Pulmonary artery endothelial cell (primary cell): ENCODE measurements at places on chromosomes 13 and 19.
A peak's percentile ranks its signal among the peaks of the same experiment; 100 is the strongest.

DNA sequence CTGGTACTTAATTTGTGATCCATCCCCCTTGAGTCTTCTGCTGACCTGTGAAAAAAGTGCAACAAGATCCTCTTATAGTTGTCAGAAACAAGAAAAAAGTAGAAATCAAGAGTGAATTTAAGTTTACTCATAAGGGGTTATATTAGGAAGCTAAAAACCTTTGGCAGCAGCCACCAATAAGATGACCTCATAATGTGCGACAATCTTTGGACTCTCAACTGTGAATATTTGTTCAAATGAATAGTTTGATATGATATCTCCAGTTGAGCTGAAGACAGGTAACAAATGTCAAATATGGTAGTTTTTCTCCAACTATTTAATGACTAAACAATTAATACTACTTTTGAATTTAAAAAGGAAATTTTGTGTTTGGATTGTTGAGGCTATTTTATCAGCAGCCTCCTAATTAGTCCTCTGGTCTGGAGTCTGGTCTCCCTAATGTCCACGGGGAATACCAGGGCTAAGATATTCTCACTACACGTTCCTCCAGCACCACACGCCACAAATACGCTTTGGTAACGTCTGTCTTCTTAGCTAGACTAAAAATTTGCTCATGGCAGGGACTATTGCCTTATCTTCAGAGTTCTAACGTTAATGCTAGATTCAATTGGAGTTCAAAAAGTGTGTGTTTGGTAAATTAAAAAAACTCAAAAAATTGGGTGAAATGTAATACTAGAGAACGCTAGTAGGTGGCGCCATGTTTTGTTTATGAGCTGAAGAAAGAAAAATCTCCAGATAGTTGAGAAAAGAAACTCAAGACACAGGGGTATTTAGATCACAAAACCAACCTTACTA, 51.0 kb upstream of the PDX1 start:
- no peak for DNase-seq

GRCh38 chr13:92459306-92459705, 767.3 kb upstream of the GPC6 start:
- DNase-seq = no peak

DNA sequence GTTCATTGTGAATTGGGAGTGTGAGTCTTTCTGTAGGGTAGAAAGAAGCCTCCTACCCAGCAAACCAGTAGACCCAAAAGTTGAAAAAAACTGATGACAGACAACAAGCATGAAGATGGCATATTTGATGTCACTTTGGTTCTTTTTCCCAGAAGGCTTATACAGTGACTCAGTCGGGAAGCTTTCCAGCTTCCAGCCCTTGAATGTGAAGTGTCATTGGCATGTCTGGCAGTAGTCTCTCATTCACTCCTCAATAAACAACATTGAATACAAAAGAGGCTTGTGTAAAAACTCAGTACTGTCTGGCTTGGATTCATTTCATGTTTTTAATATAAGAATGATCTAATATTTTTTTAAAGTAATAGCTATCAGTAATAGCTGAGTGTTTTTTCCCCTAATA, 68.7 kb downstream of the IPO5 start:
- DNase-seq = no peak

- no peak for DNase-seq
Observed at GRCh38 chr13:84137292-84137691, 255.0 kb upstream of the SLITRK1 start.

GRCh38 chr13:34064456-34065205, 246.7 kb downstream of the RFC3 start:
- peak; percentile 41 for DNase-seq

- DNase-seq = no peak
Observed at GRCh38 chr13:93753639-93754038, 527.0 kb downstream of the GPC6 start.

DNA sequence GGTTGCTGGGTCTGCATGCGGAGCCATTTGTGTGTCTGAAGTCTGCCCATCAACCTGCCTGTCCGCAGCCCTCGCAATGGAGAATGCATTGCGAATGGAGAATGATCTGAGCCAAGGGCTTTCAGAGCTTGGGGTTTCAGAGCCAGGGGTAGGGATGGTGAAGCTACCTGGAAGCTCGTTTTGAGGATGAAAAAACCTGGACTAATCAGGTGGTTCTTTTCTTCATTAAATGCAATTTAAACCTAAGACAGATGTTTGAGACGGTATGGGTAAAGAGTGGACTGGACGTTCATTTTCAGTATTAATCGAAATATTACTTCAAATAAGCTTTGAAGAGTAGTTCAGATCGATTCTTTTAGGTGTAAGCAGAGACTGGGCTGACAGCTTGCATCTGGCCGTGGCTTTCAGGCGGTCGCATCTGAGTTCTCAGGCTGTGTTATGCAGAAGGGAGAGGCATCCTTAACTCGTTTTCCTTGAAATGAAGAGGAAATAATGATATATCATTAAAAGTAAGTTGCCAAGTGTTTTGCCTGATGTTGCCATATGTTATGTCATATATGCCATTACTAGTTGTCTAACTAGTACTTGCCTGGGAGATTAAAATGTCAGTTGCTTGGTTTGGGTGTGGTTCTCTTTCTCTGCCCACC, 801 bp downstream of the MCF2L start:
- no peak for DNase-seq

DNA sequence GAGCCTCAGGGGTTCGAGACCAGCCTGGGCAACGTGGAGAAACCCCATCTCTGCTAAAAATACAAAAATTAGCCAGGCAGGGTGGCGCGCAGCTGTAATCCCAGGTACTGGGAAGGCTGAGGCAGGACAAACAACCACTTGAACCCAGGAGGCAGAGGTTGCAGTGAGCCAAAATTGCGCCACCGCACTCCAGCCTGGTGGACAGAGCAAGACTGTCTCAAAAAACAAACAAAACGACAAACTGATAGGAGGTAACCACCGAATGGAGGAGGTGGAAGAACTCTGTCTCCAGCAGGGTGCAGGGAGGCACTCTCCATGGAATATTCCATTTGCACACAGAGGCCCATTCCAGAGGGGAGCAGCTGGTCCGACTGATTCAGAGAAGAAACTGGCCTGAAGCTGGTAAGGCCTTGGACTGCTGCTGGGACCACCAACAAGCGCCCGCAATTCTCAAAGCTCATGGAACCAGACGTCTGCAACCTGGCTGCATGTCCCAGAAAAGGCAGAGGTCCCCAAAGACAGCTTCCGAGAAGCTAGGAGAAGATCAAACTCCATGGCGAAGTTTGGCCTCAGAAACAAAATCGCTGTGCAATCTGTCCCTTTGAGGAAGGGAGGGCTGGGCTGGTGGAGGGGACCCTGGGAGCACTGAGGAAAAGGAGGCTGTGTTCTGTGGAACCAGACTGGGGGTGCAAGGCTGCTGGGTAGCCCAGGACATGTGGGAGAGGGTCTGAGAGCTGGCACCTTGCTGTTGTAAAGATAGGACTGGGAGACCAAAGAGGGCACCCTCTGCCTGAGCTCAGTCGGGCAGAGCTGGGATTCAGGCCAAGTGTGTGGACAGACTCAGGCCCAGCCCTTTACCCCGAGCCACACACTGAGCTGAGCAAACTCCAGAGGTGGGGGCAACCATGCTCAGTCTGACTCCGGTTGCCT, 35.2 kb downstream of the SLC25A42 start:
- no peak for DNase-seq

- no peak for DNase-seq
Observed at GRCh38 chr19:46191356-46191755, 38.2 kb upstream of the IGFL1 start.

GRCh38 chr13:100298116-100298681, 209.3 kb downstream of the PCCA start:
- peak; percentile 29 for DNase-seq

- no peak for DNase-seq
Observed at GRCh38 chr13:109162248-109163036, 533.0 kb downstream of the MYO16 start.

- no peak for DNase-seq
Observed at GRCh38 chr13:112958127-112958989, 10.7 kb upstream of the MCF2L start.

GRCh38 chr13:51043310-51043709, 67.8 kb downstream of the C13orf42 start:
- no peak for DNase-seq

GRCh38 chr13:50797091-50797490, 46.4 kb downstream of the DLEU7 start:
- DNase-seq = no peak
